RWPE1 (cell line): ENCODE measurements at places on chromosomes 4 and X.

GRCh38 chr4:110415478-110415877 lies 60.5 kb upstream of the ENPEP start:
- no peak for DNase-seq

DNA sequence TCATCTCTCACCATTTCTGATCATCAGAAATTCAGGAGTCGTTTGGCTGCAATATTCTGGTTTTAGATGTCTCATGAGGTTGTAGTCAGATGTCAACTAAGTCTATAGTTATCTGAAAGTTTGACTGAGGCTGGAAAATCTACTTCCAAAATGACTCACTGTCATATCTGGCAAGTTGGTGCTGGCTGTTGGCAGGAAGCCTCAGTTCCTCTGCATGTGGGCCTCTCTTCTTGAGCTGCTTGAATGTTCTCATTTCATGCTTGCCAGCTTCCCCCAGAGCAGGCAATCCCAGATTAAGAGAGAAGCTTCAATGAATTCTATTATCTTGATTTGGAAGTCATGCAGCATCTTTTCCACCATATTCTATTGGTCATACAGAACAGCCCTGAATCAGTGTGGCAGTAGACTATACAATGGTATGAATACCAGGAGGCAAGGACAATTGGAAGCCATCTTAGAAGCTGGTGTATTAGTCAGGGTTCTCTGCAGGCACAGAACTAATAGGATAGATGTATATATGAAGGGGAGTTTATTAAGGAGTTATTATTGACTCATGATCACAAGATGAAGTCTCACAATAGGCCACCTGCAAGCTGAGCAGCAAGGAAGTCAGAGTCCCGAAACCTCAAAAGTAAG lies 46.8 kb upstream of the ELF2 start:
- no peak for DNase-seq

DNA sequence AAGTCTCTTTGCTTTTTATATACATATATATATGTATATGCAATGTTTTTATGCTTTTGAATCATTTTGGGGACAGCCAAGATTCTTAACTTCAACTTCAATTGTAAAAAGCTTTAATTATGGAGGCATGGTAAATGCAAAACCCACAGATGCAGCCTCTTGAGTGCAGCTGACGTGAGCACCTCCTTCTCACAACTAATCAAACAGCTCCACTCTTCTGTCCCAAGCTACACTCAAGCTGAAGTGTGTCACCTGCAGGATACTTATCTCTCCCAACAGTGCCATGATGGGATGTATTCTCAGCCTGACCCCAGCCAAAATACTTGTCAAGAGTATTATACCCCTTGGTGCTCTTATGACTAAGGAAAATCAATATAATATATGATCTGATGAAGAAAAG lies 60.7 kb upstream of the BLTP1 start:
- DNase-seq, result no peak

GRCh38 chrX:14497184-14497666 lies 32.1 kb upstream of the GLRA2 start:
- DNase-seq, result no peak

GRCh38 chr4:89305712-89306437 lies 1.7 kb downstream of the GPRIN3 start:
- DNase-seq, result no peak

DNA sequence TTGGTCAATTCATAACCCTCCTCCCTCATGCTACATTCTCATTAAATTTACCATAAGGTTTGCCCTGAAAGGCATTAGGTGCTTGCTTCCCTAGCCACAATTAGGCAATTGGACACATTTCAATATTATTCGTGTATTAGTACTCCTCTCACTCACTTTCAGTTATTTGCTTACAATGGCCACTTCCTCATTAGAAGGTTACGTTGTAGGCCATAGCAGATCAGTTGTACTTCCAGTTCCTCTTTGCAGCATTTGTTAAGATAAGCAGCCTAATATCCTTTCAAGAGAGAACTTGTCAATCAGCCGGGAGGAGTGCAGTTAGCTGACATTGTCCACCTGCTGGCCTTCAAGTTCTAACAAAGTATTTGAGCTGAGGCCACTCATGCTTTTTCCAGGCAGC lies 1017.2 kb downstream of the PCDH7 start:
- no peak for DNase-seq

GRCh38 chrX:50747471-50747900 lies 66.5 kb downstream of the SHROOM4 start:
- peak; percentile 15 for DNase-seq

- no peak for DNase-seq
Measured at GRCh38 chrX:111662292-111662691, 18.7 kb upstream of the ALG13 start.
